Psoas muscle (tissue), 8 donors: ENCODE measurements at places on chromosomes 4 and X. TPM values are rescaled to one million over a fixed set of nuclear protein-coding genes. Genes with fewer than 3 reads are reported as not detected.

- H3K27ac ChIP-seq: no peak overlapping the region
- H3K36me3 ChIP-seq: no peaks in the 10 kb centered on the region
- no peaks in the 10 kb centered on the region for H3K27me3 ChIP-seq
- no peak overlapping the region for H3K4me3 ChIP-seq
Observed at GRCh38 chr4:181685461-181685860, 557.7 kb upstream of the TENM3 start.

GRCh38 chrX:23704673-23705206 is 37.4 kb downstream of the PRDX4 start:
- DNase-seq: no peak
- H3K27ac ChIP-seq: no peak overlapping the region
- H3K36me3 ChIP-seq: no peaks in the 10 kb centered on the region
- H3K27me3 ChIP-seq: no peaks in the 10 kb centered on the region

GRCh38 chr4:139689093-139689722 is 23.6 kb downstream of the MGST2 start:
- no peak overlapping the region for H3K27ac ChIP-seq
- peaks cover 24% of the 10 kb centered on the region for H3K4me1 ChIP-seq
- no peak for DNase-seq
- no peak overlapping the region for H3K4me3 ChIP-seq
- H3K36me3 ChIP-seq: peaks cover 6% of the 10 kb centered on the region

DNA sequence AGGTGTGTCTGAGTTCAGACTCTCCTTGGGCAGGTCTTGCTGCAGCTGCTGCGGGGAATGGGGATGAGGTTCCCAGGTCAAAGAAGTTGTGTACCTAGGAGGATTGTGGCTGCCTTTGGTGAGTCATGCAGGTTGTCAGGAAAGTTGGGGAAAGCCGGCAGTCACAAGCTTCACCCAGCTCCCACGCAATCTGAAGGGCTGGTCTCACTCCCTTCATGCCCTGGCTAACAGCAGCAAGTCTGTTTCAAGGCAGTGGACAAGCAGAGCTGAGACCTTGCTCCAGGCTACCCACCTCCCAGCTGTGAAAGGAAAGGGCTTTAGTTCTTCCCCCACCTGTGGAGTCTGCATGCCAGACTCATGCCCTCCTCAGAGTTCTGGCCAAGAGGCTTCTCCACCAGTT is 287.2 kb downstream of the DTHD1 start:
- no peak for DNase-seq
- no peak overlapping the region for H3K4me3 ChIP-seq
- no peaks in the 10 kb centered on the region for H3K36me3 ChIP-seq

DNA sequence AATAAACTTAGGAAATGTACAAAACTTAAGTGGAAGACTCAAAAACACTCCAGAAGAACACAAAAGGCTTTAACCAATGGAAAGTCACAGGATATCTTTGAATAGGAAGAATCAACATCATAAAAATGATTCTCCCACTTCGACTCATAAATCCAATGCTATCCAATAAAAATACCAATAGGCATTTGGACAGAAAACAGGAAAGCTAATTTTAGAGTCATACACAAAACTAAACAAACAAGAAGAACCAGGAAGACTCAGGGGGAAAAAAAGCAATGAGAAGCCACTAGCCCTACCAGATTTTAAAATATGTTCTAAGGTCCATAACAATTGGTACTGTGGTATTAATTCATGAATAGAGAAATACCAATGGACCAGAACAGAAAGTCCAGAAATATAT is 28.2 kb downstream of the SLC9A7 start:
- H3K4me3 ChIP-seq: no peak overlapping the region
- no peaks in the 10 kb centered on the region for H3K4me1 ChIP-seq

IL3RA gene
- total RNA-seq: 3.1 TPM

- DNase-seq: no peak
- no peak overlapping the region for H3K4me3 ChIP-seq
- H3K27ac ChIP-seq: no peak overlapping the region
- no peaks in the 10 kb centered on the region for H3K4me1 ChIP-seq
- H3K36me3 ChIP-seq: no peaks in the 10 kb centered on the region
- peaks cover 6% of the 10 kb centered on the region for H3K27me3 ChIP-seq
Observed at GRCh38 chr4:138693526-138693925, 322.1 kb upstream of the NOCT start.

ADH1B gene
- 111 TPM for total RNA-seq

- H3K27ac ChIP-seq: no peak overlapping the region
- no peaks in the 10 kb centered on the region for H3K4me1 ChIP-seq
- H3K4me3 ChIP-seq: no peak overlapping the region
- H3K36me3 ChIP-seq: no peaks in the 10 kb centered on the region
Observed at GRCh38 chrX:69531031-69531755, 27.1 kb downstream of the NALF2 start.

DNA sequence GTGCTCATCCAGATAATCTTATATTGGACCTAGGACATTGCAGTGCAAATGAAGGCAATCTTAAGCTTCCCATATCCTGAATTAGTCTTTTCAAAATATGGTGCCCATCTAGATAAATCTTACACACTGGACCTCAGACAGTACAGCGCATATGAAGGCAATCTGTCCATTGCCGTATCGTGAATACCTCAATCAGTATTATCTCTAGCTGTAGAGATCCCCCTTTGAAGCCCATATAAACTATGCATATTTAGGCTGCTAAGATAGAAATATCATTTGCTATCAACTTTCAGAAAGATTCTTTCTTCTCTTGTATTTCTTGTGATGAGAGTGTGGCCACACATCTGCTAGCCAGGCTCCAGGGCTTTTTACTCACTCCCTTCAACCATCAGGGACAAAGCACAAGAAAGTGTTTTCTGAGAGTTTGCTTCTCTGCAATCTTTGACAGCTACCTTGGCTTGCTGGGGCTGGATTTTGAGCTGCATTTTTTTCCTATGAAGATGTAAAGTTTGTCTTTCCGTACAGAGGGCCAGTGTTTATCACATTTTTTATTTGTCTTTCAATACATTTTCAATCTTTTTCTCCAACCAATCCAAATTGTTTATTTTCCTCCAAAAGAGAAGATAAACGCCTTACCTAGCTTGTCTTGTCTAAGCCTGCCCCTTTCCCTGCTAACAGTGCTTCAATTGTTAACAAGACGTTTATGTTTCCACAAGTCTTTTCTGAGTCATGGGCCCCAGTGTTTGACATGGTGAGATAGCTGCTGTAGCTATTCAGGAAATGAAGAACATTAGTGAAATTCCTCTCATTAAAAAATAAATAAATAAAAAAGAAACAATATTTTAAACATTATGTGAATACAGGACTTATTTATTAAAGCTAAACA is 57.6 kb upstream of the FAT1 start:
- H3K36me3 ChIP-seq: no peaks in the 10 kb centered on the region
- H3K27ac ChIP-seq: no peak overlapping the region

PRRG1 gene
- 21.3 TPM for total RNA-seq

GRCh38 chr4:104486716-104487504 is 7.8 kb downstream of the CXXC4 start:
- no peak overlapping the region for H3K27ac ChIP-seq
- H3K36me3 ChIP-seq: no peaks in the 10 kb centered on the region
- H3K4me1 ChIP-seq: no peaks in the 10 kb centered on the region
- no peaks in the 10 kb centered on the region for H3K27me3 ChIP-seq
- no peak overlapping the region for H3K4me3 ChIP-seq
- DNase-seq: no peak

DNA sequence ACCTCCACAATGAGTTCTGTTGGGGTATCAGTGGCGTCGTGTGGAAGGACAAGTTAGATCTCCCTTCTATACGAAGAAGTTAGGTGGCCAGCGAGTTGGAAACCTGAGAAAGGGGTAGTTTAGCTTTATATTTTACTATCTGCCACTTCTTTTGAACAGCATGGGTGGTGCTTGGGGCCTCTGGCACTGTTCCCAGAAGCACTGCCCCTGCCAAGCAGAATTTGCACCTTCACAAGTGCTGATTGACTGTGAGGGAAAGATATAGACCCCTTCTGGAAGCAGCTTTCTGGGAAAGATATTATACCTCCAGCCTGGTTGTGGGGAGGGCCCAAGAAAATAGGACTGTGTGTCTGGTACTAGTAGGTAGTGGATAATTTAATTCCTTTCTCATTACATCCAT is 246.9 kb downstream of the FBXO8 start:
- no peak for DNase-seq
- H3K4me1 ChIP-seq: no peaks in the 10 kb centered on the region
- no peaks in the 10 kb centered on the region for H3K36me3 ChIP-seq
- H3K27ac ChIP-seq: no peak overlapping the region
- no peak overlapping the region for H3K4me3 ChIP-seq

DNA sequence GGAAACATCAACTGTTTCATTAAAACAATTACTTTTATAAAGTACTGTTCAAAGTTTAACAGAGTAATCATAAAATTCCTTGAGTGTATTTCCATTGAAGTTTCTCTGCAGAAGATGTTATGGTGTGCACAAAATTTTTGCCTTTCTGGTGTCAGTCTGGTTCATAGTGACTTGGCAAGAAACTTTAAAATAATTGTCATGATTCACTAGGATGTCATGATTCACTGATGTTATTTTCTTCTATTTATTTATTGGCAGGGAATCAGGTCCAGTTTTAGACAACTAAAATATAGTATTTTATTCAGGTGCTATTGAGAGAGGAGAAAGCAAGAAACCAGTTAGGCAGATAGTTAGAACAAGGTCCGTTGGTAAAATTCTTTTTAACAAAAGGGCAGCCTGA is 3.8 kb downstream of the UGT2A1 start:
- H3K4me3 ChIP-seq: no peak overlapping the region
- H3K36me3 ChIP-seq: no peaks in the 10 kb centered on the region
- no peak for DNase-seq
- no peak overlapping the region for H3K27ac ChIP-seq
- no peaks in the 10 kb centered on the region for H3K4me1 ChIP-seq

- H3K4me3 ChIP-seq: no peak overlapping the region
- H3K27me3 ChIP-seq: no peaks in the 10 kb centered on the region
- no peak for DNase-seq
- no peaks in the 10 kb centered on the region for H3K36me3 ChIP-seq
- no peak overlapping the region for H3K27ac ChIP-seq
Observed at GRCh38 chr4:4651811-4652755, 110.2 kb upstream of the STX18 start.

F8A2 gene
- not detected for total RNA-seq

HPGD gene
- total RNA-seq: 1.0 TPM

SASH3 gene
- 2.2 TPM for total RNA-seq

GPM6B gene
- 3.9 TPM for total RNA-seq

GRCh38 chr4:108947526-108947925 is 184.7 kb upstream of the ETNPPL start:
- no peaks in the 10 kb centered on the region for H3K27me3 ChIP-seq
- H3K4me1 ChIP-seq: no peaks in the 10 kb centered on the region
- no peak for DNase-seq
- H3K36me3 ChIP-seq: no peaks in the 10 kb centered on the region
- no peak overlapping the region for H3K27ac ChIP-seq

LANCL3 gene
- 0.30 TPM for total RNA-seq

GRCh38 chrX:72051589-72051988 is 80.1 kb downstream of the RTL5 start:
- no peaks in the 10 kb centered on the region for H3K4me1 ChIP-seq
- no peak for DNase-seq
- no peak overlapping the region for H3K4me3 ChIP-seq
- no peaks in the 10 kb centered on the region for H3K36me3 ChIP-seq
- no peak overlapping the region for H3K27ac ChIP-seq

DNA sequence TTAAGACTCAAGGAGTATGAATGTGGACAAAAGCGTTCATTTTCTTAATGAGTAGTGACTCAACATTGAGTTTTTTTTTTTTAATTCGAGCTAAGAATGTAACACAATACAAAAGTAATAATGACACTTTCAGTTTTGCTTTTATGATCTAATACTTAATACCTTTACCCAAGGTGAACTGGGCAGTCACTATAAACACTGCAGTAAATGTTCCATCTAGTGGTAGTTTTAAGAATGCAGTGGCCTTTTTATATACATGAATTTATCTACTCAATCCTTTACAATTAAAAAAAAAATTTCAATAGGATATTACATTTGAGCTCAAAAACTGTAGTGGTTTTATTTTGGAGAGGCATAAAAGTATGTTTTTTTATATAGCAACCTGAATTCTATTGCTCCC is 33.9 kb downstream of the PDK3 start:
- H3K27ac ChIP-seq: no peak overlapping the region
- no peak overlapping the region for H3K4me3 ChIP-seq
- no peak for DNase-seq
- no peaks in the 10 kb centered on the region for H3K36me3 ChIP-seq
- H3K27me3 ChIP-seq: no peaks in the 10 kb centered on the region

- no peak for DNase-seq
- no peak overlapping the region for H3K27ac ChIP-seq
- no peaks in the 10 kb centered on the region for H3K4me1 ChIP-seq
- no peak overlapping the region for H3K4me3 ChIP-seq
Observed at GRCh38 chrX:11050013-11050412, 61.1 kb upstream of the HCCS start.

SPANXN4 gene
- not detected for total RNA-seq

DNA sequence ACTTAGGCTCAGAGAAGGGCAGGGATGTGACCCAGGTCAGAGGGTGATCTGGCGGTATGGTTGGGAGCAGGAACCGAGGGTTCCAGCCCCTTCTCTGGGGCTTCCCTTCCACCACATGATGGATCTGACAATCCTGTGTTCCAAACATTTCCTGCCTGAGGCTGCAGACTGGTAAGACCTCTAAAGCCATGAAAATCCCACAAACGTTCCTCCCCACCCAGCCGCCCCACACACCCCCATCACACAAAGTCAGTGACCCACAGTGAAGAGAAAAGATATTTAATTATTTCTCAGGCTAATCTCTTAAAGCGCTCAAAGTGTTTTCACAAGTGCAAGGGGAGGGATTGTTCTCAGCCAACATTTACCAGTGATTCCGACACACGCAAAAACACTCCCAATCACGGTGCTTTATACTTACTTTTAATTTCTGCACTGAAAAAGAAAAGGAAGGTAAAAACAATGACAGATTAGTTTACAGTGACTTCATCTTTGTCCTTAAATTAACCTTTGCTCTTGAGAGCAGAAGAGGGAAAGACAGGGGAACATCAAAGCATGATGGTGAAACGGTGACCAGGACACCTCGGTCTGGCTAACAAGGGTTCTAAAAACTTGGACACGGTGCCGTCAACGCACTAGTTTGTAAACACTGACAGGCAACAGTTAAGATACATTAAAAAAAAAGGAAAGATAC is 42.4 kb downstream of the WDR1 start:
- no peak for DNase-seq
- H3K27me3 ChIP-seq: no peaks in the 10 kb centered on the region
- H3K4me3 ChIP-seq: no peak overlapping the region
- peaks cover 69% of the 10 kb centered on the region for H3K36me3 ChIP-seq
- H3K27ac ChIP-seq: no peak overlapping the region

DNA sequence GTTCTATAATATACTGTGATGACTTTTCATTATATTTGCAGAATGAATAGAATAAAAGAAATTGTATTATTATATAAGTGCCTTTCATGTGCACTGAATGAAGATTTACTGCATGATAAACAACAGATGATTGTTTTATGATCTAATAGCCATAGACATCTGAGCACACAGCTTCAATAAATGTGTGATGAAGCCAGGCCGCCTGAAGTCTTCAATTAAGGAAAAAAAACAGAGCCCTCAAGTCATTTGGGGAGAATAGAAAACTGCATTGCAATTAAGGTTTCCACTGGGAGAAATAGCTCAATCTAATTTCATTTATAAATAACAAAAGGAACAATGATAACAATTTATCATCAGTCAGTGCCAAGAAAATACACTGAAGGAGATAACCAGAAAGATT is 955.2 kb downstream of the FSTL5 start:
- H3K27ac ChIP-seq: no peak overlapping the region
- no peaks in the 10 kb centered on the region for H3K27me3 ChIP-seq
- H3K4me1 ChIP-seq: no peaks in the 10 kb centered on the region

NMU gene
- total RNA-seq: not detected

- DNase-seq: no peak
- H3K4me1 ChIP-seq: no peaks in the 10 kb centered on the region
- H3K4me3 ChIP-seq: no peak overlapping the region
- no peak overlapping the region for H3K27ac ChIP-seq
Observed at GRCh38 chr4:44017422-44017739, 431.2 kb downstream of the KCTD8 start.
